Astrocyte of the spinal cord (primary cell): ENCODE measurements at places on chromosomes 2 and 18.
A peak's percentile ranks its signal among the peaks of the same experiment; 100 is the strongest.

- peak; percentile 48 for DNase-seq
Measured at GRCh38 chr18:3799515-3799914, 349.5 kb downstream of the TGIF1 start.

DNA sequence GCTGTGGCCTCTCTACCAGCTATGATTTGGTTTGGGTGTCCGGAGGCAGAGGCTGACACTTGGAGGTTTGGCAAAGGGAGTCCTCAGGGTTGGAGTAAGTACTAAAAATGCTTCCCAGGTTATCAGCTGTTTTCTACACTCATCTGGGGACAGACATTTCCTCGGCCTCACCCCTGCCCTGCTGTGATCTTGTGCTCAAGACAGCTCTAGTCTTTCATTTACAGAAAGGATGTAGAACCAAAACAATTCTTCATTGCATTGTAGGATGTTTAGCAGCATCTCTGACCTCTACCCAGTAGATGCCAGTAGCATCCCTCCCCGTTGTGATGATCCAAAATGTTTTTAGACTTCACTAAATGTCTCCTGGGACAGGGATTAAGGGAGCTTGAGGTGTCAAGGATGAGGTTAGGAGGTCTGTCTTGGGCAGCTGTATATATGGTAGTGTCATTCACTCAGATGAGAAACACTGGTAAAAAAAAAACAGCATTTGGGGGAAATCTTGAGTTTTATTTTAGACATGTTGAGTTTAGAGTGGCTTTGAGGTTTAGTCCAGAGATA, 26.6 kb downstream of the CD28 start:
- no peak for DNase-seq

GRCh38 chr2:172525601-172526000, 30.3 kb upstream of the PDK1 start:
- no peak for DNase-seq

- DNase-seq: peak; percentile 24
Measured at GRCh38 chr18:11909591-11910026, 1.5 kb upstream of the MPPE1 start.

DNA sequence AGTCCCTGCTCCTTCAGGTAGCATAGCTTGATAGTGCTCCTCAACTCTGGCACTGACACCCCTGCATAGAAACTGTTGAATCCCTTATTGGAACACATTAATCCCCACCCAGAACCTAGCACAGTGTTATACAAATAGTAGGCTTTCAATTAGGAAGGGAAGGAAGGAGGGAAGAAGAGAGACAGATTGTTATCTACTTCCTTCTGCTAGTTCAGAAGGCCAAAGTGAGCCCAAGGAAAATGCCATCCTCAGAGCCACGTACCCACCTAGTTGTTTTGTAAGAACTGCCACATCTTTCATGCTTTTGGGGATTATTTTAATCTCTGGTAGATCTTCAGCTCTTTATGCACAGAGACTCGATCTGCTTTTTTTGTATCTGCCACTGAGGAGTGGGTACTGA, 75.1 kb downstream of the CLHC1 start:
- DNase-seq: no peak

- DNase-seq: peak; percentile 10
Measured at GRCh38 chr2:41151746-41152145, 699.9 kb upstream of the SLC8A1 start.

DNA sequence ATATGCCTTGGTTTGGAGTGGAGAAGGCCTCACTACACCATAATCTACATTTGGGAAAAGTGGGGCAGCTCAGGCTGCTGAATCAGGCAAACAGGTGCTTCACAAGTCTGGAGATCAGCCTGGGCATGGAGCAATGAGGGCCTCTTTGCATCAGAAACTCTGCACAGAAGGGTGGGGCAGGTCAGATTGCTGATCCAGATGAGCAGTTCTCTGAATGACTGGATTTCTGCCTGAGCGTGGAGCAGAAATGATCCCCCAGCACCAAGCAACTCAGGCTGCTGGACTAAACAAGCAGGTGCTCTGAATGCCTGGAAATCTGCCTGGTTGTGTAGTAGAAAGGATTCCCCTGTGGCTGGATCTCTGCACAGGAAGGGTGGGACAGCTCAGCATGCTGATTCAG, 605.3 kb upstream of the ZNF804A start:
- no peak for DNase-seq

DNA sequence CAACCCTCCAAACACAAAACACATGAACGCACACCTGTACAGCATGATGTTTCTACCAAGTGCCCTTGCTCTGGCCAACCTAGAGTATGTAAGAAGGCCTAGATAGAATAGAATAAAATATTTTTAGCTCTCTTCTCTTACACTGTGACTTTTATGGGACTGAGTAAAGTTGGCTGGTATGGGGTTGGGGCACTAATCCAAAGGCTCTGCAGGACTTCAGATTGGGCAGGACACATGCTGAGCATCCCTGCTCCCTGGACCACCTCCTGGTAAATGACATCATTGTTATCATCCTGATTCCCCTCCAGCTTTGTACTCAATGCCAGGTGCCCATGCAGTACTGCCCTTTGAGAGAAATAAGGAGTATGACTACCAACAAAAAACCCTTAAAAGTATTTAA, 322.2 kb downstream of the SLC8A1 start:
- DNase-seq: peak; percentile 50

DNA sequence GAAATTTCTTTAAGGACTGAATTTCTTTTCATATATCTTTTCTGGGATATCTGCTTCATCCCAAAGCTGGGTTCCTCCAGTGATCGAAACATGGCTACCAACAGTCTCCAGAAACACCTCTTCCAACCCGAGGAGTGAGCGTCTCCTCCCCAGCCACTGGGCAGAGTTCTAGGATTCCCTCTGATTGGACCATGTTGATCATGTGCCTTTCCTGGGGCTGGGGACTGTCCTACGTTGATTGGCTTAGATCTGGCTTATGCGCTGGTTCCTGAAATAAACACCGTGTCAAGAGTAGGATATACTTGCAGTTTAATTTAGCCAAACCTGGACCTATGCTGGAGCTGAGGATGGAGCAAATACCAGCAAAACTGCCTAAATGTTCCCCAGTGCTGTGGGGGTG, 55.5 kb upstream of the SLC16A14 start:
- DNase-seq: no peak

GRCh38 chr2:155997538-155997937, 335.0 kb downstream of the NR4A2 start:
- no peak for DNase-seq

DNA sequence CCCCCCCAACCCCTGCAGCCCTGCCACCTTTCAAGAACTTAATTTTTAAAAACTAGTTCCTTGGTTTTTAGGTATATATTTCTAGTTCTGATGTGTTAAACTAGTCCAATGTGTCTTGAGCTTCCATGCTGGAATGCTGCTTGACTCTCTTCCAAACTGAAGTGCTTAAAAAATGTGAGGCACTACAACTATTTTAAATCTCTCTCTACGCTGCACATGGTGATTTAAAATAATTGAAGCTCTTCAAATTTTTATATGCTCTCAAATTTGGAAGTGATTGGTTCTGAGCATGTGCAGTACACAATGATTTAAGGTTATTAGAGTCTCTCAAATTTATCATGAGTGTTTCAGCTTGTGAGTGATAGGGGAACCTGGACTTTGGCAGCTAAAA, 192.6 kb upstream of the ZEB2 start:
- peak; percentile 6 for DNase-seq

GRCh38 chr2:38093527-38094165, 17.7 kb upstream of the CYP1B1 start:
- peak; percentile 67 for DNase-seq

- DNase-seq: peak; percentile 12
Measured at GRCh38 chr2:199602896-199603717, 145.4 kb upstream of the SATB2 start.

GRCh38 chr2:145744541-145745386, 1224.8 kb upstream of the ZEB2 start:
- peak; percentile 95 for DNase-seq

DNA sequence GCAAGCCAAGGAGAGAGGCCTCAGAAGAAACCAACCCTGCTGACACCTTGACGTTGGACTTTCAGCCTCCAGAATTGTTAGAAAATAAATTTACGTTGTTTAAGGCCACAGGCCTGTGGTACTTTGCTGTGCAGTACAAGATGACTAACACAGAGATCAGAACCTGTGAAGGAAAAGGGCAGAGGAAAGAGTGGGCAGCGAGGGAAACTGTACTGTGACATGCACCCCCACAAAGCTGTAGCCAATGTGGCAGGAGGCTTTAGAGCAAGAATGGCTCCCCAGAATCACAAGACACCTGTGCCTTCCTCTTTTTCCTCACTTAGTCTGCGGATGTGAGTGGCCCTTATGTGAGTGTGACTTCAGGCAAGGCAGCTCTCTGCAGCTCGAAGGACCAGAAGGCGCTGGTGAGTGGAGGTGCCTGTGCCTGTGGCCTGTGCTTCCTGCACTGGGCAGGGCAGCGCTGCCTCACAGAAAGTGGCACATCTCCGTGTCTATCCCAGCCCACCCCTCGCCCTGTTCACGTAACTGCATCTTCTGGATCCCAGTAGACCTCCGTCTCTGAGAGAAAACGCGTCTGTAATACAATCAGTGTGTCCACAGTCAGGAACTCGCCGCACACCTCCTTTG, 89.5 kb downstream of the MRPS9 start:
- no peak for DNase-seq

- DNase-seq: no peak
Measured at GRCh38 chr2:74746480-74746879, 87.4 kb upstream of the HK2 start.

DNA sequence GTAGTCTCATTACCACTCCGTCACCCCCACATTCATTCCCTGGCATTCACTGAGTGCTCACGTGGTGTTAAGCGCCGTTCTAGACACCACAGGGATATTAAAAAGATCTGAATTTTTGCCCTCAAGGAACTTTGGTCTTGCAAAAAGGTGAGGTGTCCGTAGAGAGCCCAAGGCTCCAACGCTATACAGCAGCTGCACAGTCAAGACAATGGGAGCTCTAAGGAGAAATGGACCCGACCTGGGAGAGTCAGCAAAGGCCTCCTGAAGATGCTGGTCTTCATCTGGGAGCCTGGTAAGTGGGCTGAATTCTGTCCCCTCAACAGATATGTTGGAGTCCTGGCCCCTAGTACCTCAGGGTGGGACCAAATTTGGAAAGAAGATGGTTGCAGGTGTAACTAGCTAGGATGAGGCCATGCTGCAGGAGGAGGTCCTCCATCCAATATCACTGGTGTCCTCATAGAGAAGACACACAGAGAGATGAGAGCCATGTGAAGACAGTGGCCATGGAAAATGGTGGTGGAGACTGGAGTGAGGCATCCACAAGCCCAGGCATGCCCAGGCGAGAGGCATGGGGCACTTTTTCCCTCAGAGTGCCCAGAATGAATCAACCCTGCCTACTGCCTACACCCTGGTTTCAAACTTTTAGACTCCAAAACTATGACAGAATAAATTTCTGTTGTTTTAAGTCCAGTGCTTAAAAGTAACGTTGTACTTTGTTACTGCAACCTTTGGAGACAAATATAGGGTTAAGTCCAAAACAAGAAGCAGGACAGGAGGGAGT, 247.3 kb downstream of the TTC32 start:
- no peak for DNase-seq

GRCh38 chr2:17756668-17757067, 2.7 kb downstream of the GEN1 start:
- no peak for DNase-seq

- DNase-seq: no peak
Measured at GRCh38 chr2:119435081-119435952, 3.7 kb downstream of the TMEM37 start.

- no peak for DNase-seq
Measured at GRCh38 chr2:239611222-239611795, 210.5 kb upstream of the HDAC4 start.

- no peak for DNase-seq
Measured at GRCh38 chr18:43965691-43966090, 688.4 kb upstream of the SYT4 start.

- no peak for DNase-seq
Measured at GRCh38 chr2:33482518-33482917, 6.1 kb downstream of the RASGRP3 start.

DNA sequence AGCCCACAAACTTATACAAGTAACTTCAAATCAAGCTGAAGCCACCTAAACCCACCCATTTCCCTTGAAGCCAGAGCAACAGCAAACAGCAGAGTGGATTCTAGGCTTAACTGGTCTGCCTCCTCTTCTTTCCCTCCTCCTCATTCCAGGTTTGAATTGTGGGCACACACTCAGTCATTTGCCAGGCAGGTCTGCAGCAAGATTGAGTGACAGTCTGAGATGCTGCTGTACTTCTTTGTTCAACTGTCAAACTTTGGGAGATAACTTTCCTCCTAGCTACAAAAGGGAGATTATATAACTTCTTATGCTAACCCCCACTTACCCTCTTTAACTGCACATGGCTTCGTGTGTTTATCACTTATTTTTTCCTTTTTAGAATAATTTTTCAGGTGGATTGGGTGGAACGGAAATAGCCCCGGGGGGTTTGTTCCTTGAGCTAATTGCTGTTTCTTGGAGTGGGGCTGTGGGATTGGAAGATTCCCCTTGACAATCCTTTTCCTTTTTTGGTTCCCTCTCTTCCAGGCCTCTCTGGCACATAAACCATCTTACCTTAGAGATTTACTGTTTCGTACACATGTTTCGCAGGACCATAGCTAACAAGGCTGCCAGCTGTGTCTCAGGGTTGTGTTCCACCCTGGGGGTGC, 55.0 kb downstream of the RNF144A start:
- no peak for DNase-seq

GRCh38 chr2:163465440-163465839, 270.4 kb downstream of the FIGN start:
- DNase-seq: no peak

DNA sequence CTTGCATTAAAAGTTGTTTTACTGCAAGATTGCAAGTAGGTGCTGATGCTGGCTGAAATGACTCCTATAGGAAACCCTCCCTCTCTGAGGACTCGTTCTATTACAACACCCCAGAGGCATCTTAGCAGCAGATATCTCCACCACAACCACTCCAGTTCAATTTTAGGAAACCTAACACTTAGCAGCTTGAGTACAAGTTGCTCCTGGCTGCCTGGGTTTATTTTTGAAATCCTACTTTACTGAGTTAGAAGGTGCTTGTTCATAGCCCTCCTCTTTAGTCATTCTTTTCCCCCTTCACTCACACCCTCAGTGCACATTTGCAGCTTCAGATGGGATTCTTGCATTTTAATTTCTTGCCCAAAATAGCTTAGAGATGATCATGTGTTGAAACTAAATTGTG, 111.5 kb downstream of the MTCL1 start:
- peak; percentile 69 for DNase-seq

GRCh38 chr2:215904101-215904500, 109.2 kb downstream of the MREG start:
- peak; percentile 64 for DNase-seq
